ENCODE measurements at places on chromosomes 2 and 18.

DNA sequence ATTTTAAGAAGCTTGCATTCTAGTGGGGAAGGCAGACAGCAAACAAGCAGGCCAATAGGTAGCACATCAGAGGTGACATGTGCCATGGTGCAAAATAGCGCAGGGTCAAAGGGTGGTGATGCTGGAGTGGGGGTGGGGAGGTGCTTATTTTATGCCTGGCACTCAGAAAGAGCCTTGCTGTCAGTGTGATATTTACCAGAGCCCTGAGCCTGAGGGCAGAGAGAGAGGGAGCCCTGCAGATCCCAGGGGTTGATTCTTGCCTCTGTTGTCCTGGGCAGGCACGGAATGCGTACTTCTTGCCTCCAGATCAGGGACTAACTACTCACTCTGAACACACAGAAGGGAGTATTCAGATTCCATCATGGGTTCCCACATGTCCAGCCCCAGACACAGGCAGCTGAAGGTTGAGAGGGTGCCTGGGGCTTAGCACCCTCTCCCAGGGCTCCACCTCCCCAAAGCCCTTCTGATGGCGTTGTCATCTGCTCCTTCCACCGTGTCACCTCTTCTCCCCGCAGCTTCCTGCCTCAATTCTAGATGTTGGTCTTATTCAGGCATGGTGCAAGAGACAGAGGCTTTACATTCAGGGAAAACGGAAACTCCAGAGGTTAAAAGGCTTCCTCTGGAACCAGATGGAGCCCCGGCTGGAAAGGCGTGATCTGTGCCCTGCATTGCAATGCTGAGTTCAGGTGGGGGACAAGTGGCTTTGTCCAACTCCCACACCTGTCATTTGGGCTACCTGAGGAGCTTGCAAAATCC, 252.3 kb downstream of the HAUS1 start:
- DNase-seq = no peak

GRCh38 chr18:7592305-7593071, 25.4 kb downstream of the PTPRM start:
- DNase-seq = no peak

- no peak for DNase-seq
These were observed 69.6 kb downstream of the MAP4K4 start for GRCh38 chr2:101766871-101767739.

GRCh38 chr2:2931318-2932075, 446.1 kb downstream of the EIPR1 start:
- no peak for DNase-seq

GRCh38 chr2:24659862-24660261, 133.3 kb downstream of the PTRHD1 start:
- DNase-seq = no peak

GRCh38 chr18:7626175-7626921, 59.2 kb downstream of the PTPRM start:
- DNase-seq = no peak
